KBM-7 (cell line): ENCODE measurements at places on chromosomes 1 and 21.

DNA sequence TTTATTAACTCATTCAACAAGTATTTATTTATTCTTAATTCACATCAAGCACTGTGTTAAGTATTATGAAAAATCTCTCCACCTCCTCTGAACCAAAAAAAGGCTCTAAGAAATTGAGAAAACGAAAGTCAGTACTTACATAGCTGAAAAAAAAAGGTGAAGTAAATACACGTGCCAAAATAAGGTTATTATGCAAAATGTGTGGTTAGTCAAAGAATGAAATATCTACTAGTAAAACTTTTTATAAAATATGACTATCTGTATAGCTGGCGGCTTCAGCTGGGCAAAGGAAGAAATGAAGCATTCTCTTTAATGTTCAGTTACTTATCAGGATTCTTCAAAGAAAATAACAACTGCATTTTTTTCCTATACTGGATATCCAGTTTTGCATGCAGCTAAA, 35.5 kb upstream of the ASPM start:
- no peak for DNase-seq

DNA sequence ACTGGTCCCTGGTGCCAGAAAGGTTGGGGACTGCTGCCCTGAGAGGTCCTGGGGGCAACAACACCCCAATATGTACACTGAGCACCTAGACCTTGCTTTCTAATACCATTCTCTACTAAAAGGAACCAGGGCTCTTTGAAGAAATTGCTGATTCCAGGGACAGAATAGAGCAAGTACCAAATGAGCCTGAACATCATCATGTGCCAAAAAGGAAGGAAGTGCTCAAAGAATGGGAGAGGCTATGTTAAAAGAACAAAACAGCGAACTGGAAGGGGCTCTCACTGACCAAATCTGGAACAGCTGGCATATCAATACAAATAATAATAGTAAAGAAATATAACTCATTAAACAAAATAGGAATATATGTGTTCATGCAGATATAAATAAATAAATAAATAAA, 50.8 kb downstream of the PIK3R3 start:
- DNase-seq, result no peak

DNA sequence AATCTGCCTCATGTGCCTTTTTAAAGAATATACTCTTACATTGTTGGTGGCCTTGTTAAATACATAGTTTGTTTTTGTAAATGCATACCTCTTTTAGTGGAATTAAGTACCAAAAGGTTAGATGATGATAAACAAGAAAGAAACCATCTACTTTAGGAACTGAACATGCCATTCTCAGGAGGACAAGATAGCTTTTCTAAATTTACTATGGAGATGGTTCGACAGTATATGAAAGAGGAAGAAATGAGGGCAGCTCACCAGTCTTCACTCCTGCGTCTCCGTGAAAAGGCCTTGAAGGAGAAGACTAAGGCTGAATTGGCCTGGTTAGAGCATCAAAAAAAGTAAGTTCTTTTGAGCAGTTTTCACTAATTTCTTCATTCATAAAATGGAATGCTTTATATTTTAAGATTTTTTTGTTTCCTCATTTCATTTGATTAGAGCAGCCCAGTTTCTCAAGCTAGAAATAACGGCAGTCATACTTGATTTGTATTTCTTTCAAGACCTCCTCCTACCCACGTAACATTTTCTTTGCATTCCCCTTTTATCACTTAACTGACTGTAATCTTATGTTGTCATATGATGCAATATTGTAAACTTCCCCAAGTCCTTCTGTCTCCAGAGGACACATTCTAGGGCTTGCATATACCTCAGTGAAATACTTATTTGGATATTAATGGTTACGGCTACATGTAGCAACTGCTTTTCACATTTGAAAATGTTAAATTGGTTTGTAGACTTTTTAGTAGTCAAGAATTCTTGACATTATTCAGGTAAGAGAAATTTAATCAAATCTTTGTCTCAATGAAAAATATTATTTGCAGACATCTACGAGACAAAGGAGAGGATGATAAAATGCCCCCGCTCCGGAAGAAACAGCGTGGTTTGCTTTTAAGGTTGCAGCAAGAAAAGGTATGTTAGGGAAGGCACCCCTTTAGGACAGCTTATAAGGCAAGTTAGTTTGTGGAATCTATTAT, 99.3 kb downstream of the CEP350 start:
- DNase-seq, result no peak

DNA sequence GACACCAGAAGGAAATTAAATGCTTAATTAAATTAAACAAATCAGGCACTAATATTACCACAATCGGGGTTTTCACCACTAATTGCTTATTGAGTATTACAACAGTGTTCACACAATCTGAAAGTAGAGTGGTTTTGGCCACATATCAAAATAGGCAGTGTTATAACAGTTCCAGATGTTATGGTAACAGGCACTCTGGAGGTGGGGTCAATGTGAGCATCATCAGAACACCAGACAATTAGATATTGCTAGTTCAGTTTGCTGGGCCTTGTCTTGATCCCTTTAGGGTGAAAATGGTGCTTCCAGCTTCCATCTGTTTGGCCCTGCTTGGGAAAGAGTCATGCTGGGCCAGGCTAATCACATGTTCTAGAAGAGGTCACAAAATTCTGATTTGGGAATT, 14.5 kb upstream of the DDAH1 start:
- no peak for DNase-seq

DNA sequence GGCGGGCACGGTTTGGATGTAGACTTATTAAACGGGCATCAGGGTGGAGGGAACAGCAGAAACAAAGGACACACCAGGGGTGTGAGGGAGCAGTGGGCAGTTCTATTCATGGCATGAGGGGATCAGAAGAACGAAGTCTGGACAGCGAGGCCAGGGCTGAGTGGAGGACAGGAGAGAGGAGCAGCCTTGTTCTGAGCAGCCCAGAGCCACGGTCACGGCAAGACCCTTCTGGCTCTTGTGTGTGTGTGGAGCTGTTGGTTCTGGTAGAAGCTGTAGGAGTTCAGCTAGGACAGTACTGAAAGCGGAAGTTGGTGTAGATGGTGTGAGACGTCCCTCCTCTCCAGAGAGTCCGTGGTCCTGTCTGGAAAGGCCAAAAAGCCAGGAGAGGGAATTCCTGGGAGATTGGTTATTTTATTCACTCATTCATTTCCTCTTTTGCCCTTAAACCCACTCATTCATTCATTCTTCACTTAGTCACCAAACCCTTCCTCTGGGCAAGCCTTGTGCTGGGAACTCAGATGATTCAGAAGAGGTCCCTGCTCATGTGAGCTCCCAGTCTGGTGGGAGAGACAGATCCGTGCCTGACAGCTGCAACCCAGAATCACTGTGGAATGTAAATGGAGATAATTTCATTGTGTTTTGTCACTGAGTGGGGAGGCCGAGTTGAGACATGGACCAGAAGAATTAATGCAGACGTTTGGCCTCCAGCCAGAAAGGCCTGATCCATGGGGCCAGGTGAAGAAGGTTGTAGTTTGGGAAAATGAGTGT, 4.1 kb upstream of the ACOT11 start:
- peak; percentile 47 for DNase-seq

GRCh38 chr1:39021426-39021825, 4.7 kb upstream of the NDUFS5 start:
- no peak for DNase-seq

- no peak for DNase-seq
Observed at GRCh38 chr1:178165196-178165595, 71.3 kb downstream of the RASAL2 start.

DNA sequence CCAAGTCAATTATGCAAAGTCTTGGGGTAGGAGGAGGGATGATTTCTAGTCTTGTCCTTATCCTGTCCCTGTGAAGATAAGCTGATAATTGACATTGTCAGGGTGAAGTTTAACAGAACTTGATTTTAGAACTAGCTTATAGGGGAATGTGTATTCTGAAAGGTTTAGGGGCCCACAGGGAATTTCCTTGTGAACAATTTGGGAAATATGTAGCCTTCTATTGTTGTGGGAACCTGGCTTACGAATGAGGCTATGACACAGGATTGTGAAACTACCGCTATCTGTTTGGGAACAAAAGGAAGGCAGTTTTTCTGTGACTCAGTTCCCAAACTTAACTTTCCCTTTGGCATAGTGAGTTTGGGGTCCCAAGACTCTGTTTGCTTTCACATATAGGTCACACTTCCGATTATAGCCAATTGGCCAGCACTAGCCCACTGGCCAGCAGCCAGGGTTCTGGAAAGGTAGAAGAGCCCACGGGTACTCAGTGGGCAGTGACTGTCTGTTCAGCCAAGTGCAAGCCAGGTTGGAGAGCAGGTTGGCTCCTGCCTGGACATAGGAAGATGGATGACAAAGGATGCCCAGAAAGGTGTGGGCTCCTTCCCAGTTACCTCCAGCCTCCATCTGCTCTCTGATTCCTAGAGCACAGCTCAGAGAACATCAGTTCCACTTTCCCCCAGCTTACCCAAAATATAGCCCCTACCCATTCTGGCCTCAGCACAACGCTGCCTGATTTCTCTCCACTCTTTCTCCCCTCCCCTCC, 35.5 kb downstream of the H3-3A start:
- DNase-seq, result no peak
